ENCODE measurements at places on chromosomes 4 and X.

DNA sequence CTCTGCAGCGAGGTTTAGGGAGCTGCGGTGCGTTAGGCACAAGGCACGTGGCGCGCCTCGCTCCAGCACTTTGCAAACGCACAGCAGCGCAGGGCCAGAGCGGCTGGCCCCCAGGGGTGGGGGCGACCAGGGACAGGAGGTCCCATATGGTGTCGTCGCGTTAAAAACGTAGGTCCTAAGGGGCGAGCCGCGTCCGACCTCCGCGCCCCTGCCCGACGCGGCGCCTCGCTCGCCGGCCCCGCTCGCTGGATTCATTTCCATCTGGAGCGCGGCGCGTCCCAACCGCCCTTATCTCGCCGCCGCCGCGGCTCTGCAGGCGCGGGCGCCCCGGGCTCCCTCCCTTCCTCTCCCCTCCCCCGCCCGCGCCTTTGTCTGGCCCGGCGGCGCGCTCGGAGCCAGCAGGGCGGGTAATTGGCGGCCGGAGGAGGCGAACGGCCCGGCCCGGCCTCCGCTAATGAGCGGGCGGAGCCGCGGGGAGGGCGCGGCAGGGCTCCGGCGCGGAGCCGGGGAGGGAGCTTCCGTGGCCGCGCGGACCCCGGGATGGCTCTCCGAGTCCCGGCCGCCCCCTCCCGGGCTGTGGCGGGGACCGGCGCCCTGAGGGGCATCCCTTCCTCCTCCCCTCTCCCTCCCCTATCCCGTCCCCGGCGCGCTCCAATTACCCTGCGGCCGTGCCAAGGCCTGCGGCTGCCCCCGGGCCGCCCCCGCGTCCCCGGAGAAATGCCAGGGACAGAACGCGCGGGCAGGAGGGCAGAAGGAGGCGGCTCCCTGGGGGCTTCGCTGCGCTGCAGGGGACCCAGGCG is 409.0 kb downstream of the BCOR start:
- DNase-seq, result peak; percentile 6

GRCh38 chr4:14178421-14178820 is 550.9 kb upstream of the BOD1L1 start:
- no peak for DNase-seq

- DNase-seq, result no peak
Measured at GRCh38 chrX:110087485-110088356, 84.8 kb downstream of the TMEM164 start.

- DNase-seq, result no peak
Measured at GRCh38 chr4:144903953-144904711, 193.9 kb downstream of the ANAPC10 start.

DNA sequence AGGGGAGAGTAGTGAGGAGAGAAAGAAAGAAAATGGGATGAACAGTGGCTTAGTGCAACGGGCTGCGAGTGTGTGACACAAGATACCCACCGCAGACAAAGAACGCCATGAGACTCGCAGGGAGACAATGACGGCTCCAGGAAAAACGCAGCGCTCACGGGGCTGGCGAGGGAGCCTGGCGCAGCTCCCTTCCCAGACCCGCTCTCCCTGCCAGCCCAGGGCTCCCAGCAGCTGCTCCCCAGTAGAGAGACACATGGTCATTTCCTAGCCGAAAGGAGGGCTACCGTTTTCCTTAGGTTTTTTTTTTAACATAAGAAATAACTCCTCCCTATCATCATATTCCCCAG is 149.5 kb downstream of the MAML3 start:
- no peak for DNase-seq

- DNase-seq, result no peak
Measured at GRCh38 chrX:124651031-124651430, 304.7 kb downstream of the SH2D1A start.

DNA sequence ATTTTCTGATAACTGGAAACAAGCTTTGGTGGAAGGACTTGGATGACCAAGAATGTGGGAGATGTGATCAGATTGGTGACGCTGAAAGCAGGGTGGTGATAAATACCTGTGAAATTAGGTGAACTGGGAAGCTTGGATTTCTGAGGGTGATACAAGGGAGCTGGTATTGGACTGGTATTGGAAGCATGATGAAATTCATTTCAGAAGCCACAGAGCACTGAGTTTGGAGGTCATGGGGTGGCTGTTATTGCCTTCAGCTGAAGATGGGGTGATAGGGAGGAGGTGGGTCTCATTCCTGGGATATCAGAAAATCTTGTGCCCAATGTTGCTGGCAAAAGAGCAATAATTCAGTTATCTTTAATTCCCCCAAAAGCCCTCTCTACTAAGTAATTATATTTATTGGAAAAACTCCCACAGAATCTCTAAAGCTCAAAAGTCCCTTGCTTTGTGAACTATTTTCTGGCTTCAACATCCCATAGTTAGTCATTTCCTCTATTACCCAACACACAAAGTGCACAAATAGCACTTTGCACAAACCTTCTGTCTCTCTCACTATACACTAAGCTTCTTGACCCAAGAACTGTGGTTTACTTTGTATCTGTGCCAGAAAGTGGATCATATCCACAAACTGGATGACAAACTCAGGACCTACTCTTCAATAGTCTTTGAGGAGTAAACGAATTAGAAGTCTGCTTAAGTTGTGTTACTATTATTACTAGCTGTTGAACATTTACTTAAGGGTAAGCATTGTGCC is 23.1 kb upstream of the CAMK2D start:
- DNase-seq, result no peak

- no peak for DNase-seq
Measured at GRCh38 chr4:114563536-114564315, 34.9 kb upstream of the UGT8 start.

- no peak for DNase-seq
Measured at GRCh38 chr4:169617306-169617705, 3.1 kb upstream of the CLCN3 start.

DNA sequence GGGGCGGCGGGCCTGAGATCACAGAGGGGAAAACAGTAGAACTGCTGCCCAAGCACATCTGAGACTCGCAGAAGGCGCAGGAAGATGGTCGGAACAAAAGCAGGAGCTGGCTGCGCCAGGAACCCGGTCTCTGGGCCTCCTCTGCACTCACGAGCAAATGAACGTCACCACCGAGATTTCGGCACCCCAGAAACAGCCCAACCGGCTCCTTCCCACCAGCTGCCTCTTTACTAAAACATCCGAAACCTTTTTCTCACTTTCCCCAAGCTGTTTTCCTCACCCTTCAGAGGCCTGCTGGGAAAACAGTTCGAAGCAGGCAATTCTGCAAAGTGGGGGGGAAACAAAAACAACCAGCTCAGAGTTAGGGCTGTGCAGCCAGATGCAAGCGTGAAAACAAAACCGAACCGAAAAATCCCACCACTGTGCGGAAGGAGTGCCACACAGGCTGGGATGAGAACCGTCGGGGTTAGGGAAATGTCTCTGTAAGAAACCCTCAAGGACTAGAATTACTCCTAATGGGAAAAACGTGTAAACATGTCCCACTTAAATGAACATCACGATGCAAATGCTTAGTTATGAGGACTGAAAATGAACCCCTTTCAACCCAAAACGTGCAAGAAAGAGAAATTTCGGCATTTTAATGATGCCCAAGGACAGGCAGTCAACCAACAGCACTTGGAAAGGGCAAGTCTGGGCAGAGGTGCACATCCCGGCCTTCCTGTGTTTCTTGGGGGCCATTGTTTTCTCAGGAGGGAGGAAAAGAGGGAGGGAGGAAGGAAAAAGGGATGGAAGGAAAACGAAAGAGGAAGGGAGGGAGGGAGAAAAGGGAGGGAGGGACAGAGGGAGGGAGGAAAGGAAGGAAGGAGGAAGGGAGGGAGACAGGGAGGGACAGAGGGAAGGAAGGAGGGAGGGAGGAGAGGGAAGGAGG is 15.8 kb downstream of the DHRSX start:
- DNase-seq, result no peak

GRCh38 chrX:12463052-12463451 is 324.8 kb downstream of the FRMPD4 start:
- no peak for DNase-seq

DNA sequence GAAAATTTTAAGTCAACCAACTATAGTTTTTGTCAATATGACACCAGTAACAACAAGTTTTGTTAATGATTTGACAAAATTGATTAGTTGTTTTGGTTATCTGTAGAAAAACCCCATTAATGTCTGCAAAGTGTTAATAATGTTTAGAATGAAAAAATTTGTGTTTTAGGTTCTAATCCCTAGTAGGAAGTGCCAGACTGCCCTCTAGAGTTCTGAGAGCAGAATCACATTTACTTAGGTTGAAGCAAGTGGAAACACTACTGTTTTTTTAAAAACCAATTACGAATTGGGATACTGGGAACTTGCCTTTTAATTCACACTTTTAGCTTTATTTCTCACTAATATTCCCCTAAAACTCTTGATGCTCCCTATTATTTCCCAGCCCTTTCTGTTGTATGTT is 101.1 kb upstream of the CYLC1 start:
- no peak for DNase-seq

- DNase-seq, result no peak
Measured at GRCh38 chrX:26470941-26471340, 255.0 kb downstream of the MAGEB5 start.

- DNase-seq, result no peak
Measured at GRCh38 chrX:22803353-22803752, 196.4 kb upstream of the DDX53 start.

DNA sequence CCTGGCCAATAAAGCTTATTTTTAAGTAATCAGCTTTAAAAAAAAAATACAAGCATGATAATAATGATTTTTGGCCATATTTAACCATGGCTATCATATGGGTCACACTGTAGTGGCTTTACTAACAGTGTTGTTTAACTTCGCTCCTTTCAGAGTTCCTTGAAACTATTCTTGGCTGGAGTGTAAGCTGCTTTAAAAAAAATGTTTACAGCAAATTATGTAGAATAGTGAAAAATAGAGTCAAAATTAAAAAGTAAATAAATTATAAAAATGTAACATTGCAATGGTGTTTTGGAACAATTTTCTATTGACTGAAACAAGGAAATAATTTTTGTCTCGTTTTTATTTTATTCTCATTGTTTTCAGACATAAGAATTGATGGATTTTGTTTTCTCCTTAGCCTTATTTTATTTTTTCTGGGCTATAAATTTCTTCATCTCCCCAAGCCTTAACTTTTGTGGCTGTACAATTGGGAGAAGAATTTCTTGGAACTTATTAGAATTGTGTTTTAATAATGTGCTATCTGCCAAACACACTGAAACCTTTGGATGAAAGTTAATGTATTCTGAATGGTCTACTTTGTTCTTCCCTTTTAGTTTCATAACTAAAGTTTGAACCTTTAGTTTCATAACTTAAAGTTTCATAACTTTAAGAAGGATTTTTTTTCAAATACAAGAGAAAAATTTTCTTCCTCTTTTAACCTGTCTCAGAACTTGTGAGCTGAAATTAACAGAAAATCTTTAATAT is 182.0 kb downstream of the ARHGAP24 start:
- no peak for DNase-seq
